LHCN-M2 (cell line): ENCODE measurements at places on chromosomes 4 and X. TPM values are rescaled to one million over a fixed set of nuclear protein-coding genes. Genes with fewer than 3 reads are reported as not detected.
A peak's percentile ranks its signal among the peaks of the same experiment; 100 is the strongest.

PDE6B gene
- total RNA-seq = 0.06 and 0.29 TPM in 2 replicates

TNMD gene
- total RNA-seq = not detected in 2 replicates

MAP9 gene
- total RNA-seq = 2.9 and 3.3 TPM in 2 replicates

FAM184B gene
- total RNA-seq = not detected in 2 replicates

GPRASP2 gene
- total RNA-seq = 12.6 and 13.0 TPM in 2 replicates

HPGDS gene
- not detected in 2 replicates for total RNA-seq

GRCh38 chr4:148787831-148788477 lies 345.7 kb upstream of the NR3C2 start:
- DNase-seq = peak; percentile 47

DNA sequence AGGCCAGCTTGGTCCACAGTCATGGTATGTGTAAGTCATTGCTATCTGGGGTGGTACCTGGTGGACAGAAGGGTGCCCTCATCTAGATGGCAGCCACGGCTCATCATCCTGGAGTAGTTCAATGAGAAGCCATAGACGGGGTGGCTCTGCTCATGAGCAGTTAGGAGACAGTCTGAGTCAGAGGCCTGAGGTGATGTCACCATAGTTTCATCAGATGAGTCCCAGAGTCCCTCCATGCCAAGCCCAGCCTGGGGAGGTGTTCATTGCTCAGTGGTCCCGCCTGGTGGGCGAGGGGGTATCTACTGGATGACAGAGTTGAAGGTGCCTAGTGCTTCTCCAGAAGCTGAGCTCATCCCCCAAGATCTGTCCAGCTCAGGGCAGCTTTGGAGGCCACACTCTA lies 49.8 kb downstream of the DLG3 start:
- no peak for DNase-seq

GRCh38 chr4:152269448-152270191 lies 266.3 kb downstream of the FBXW7 start:
- DNase-seq = no peak

DNA sequence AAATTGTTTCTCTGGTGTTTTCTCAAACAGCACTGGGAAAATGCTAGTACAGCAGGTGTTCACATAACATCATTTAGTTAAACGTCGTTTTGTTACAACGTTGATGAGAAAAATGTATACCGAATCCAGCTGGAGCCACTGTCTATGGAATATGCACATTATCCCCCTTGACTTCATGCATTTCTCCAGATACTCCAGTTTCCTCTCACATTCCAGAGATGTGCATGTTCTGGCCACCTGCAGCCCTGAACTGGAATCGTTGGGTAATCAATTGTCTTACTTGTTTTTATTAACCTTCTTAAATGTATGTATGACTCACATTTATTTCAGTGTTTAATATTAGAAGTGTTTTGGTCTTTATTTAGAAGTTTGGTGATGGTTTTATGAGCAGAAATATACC lies 18.4 kb upstream of the ODAM start:
- no peak for DNase-seq

- no peak for DNase-seq
Measured at GRCh38 chrX:850471-850916, 219.9 kb downstream of the SHOX start.

DNA sequence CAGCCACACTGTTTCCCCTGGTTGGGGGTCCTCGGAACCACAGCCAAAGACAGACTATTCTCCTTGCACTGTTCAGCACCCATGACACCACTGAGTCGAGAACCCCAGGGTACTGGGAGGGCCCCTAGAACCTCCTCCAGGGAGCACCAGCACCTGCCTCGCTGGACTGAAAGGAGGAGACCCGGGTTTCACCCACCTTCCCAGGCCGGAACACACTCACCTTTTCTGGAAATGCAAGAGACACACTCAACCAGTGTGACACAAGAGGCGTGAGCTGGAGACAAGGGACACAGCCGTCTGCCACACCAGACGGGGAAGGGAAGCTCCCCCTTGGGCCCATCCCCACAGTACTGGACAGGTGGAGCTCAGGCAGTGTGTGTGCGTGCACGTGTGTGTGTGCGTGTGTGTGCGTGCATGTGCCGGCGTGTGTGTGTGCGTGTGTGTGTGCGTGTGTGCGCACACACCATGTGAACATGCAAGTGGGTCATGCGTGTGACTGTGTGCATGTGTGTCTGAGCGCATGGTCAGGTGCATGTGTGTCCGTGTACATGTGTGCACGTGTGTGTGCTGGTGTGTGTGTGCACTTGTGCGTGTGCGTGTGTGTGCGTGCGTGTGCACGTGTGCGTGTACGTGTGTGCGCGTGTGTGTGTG lies 128.8 kb upstream of the NKX1-1 start:
- DNase-seq = no peak

DNA sequence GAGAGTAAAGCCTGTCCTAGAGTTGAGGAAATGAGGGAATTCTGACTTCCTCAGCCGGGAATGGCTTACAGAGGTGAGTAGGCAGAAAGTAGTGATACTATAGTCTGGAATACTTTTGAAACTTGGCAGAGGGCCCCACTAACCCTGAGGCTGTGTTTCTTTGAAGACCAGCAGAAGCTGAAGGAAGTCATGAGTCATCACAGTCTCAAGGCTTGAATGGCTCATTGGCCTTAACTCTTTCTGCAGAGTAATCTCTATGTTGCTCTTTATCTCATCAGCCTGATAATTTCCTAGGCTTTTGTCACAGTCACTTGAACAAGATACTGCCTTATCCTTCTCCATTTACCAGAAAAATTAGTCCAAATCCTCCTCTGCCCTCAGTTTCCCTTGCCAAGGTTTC lies 80.8 kb downstream of the ANKRD50 start:
- peak; percentile 88 for DNase-seq

DNA sequence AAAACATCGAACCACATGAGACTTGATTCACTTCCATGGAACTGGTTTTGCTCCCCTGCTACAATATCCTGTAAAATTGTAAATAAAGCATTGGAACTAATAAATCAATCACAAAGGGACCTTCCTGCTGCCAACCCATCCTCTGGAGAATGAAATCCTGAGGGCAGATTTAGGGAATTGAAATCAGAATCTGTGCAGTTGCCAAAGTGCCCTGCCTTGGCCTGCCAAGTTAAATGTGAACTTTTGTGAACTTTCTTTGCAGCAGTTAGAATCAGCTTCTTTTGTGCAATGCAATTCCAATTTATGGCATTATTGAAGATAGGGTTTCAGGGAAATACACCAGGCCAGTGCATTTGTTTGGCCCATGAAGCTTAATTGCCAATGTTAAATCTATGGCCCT lies 263.1 kb downstream of the PTTG2 start:
- no peak for DNase-seq

- DNase-seq = no peak
Measured at GRCh38 chr4:114267976-114268375, 288.5 kb upstream of the ARSJ start.

DNA sequence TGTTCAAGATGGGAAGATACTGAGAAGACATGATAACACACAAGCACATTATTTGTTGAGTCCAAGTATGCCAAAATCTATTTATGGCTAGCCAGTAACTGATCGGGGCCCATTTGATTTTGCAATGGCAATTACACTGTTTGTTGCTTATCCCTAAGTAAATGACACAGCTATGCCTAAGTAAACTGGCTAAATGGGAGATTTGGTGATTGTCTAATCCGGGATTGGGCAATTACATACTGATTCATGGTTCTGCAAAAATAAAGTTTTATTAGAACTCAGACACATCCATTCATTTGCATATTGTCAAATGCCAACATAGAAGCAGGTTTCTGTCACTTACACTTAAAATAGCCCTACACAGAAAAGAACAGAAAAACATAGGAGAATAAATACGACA lies 140.2 kb upstream of the TBL1X start:
- DNase-seq = no peak

DNA sequence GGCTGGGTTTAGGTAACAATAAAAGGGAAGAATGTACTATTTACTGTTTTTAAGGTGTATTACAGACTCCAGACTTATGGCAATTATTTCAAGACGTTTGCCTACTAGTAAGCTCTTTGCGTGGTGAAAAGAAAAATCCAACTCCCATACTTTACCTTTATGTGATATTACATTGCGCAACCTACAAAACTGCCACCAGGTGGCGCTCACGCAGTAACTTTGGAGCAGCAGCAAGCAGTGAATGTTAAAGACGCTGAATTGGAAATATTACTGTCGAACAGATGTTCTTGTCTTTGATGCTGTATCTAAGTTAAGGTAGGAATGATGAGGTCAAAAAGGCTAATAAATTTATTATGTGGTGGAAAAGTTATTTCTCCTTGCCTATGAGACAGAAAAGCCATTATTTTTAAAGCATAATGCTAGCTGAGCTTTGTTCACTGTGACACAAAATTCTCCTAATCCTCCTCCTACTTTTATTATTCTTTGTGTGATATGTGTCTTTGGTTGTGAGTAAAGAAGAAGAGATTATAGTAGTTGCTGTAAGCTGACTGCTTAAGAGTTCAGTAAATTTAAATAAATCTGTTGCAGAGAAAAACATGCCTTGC lies 1099.8 kb upstream of the TENM3 start:
- peak; percentile 60 for DNase-seq
